ENCODE measurements at places on chromosomes 11 and 22. TPM values are rescaled to one million over a fixed set of nuclear protein-coding genes. Genes with fewer than 3 reads are reported as not detected.

OR6T1 gene
- total RNA-seq: not detected

ART1 gene
- not detected for total RNA-seq

SEPTIN5 gene
- total RNA-seq: 5.3 TPM

SLC17A6 gene
- total RNA-seq: 1.3 TPM

SRRD gene
- total RNA-seq: 9.9 TPM

OR52H1 gene
- 0.17 TPM for total RNA-seq

OLFML1 gene
- total RNA-seq: 1.2 TPM

PTPMT1 gene
- total RNA-seq: 15.7 TPM

TP53I11 gene
- 22.3 TPM for total RNA-seq

ANO1 gene
- 12.4 TPM for total RNA-seq

SCGB1C1 gene
- not detected for total RNA-seq

OR5P2 gene
- total RNA-seq: not detected

HTR3A gene
- total RNA-seq: 0.49 TPM

WEE1 gene
- total RNA-seq: 6.7 TPM

TRIM34 gene
- total RNA-seq: 0.54 TPM

FGF19 gene
- 0.06 TPM for total RNA-seq

IMMP1L gene
- 14.1 TPM for total RNA-seq

BEST1 gene
- 2.4 TPM for total RNA-seq
